ENCODE measurements at places on chromosomes 12 and 14.

DNA sequence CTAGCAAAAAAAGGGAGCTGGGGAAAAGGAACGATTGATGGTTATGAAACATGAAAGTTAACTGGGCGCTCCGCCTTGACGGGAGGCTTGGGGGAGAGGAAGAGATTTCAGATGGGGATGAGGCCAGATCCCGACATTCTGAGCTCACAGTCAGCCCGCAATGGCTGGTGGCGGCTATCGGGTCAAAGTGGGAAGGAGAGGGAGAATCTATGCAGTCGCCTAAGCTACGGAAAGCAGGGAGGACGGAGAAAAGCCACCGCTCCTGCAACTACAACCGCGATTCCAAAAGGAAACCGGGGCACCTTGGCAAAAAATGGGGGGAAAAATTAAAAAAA is 502 bp downstream of the MPHOSPH9 start:
- no peak for DNase-seq

DNA sequence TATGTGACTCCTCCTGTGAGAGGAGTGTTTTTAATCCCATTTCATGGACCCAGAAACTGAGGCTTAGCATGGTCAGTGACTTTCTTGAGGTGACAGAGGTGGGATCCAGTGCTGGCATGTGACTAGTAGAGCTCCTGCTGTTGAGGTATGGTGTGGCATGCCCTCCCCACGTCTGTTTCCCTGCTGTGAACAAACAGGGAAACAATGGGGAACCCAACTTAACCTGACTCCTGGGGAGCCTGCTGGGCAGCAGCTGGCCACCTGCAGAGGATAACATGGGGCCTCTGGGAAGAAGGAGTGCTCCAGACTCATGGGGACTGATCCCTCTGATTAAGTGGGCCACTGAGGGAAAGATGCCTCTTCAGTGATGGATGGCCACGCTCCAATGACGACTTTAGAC is 114.0 kb downstream of the BEGAIN start:
- DNase-seq = no peak

GRCh38 chr12:94180558-94181296 is 32.4 kb downstream of the PLXNC1 start:
- no peak for DNase-seq

- no peak for DNase-seq
Observed at GRCh38 chr14:90811641-90812040, 4.6 kb downstream of the TTC7B start.

DNA sequence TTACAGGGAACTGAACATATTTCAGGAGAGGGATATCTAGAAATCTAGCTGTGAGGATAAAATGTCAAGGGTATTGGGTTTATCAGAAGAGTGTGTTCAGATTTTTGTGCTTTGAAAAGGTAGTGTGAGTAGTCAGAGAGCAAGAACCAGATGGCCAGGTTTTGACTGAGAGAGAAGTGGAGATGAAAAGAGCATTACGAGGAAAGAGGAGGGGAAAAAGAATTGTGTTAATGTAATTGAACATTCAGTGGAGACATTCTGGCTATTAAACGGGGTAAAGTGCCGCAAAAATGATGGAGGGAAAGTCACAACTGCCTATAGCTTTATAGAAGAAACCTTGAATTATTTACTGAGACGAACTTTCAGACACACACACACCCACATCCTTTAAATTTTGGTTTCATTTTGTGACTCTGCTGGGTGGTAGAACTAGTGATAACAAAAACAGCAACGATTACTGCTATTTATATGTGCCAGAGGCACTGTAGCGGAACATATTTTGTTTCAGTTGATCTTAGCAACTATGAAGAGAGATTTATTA is 213.6 kb downstream of the ERC1 start:
- no peak for DNase-seq

DNA sequence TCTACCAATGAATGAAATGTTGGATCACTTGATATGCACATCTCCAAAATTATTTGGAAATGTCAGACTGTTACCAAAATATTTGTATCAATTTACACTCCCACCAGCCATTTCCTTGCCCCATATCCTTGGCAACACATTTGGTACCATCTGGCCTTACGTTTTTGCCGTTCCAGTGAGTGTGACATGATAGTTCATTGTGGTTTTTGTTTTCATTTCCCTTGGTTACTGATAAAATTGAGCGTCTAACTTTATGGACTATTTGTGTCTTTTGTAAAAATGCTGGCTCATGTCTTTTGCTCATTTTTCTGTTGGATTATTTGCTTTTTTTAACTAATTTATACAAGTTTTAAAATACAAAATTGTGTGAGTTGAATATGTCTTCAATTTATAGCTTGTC is 11.0 kb downstream of the KLHDC1 start:
- no peak for DNase-seq

DNA sequence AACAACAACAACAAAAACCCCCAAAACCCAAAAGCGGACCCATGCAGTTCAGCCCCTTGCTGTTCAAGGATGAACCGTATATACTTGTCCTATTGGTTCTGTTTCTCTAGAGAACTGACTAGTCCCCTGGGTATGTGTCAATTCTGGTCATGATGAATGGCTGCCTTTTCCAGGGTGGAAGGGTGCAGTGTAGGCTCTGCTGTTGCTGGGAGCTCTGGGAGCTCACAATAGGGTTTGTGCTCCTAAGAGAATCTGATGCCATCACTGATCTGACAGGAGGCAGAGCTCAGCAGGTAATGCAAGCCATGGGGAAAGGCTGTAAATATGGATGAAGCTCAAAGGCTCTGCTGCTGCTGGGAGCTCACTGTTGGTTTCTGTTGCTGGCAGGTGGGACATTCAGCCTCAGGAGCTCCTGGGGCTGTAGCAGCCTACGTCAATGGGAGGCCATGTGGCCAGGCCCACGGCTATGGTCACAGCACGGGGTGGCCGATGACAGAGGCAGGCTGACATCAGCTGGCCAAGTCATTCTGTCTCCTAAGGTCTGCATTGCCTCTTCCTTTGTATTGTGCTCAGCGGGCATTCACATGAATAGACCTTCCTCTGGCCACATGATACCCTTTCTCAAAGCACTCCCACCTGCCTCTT is 37.9 kb downstream of the DLK1 start:
- peak; percentile 64 for DNase-seq

DNA sequence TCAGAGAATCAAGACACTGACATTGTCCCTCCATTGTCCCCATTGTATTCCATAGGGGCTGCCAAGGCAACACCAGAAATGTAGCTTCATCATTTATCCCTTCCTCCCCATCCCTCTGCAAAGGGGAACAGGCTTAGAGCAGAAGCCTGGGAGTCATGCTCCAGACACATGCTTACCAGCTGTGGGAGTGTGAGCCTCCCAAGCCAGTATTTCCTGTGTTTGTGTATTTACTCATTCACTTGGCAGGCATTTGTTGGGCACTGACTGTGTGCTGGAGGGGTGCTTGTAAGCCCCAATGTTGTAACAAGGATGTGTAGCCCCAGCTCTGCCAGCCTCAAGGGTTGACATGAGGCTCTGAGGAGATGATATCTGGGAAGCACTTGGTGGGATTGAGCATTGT is 46.0 kb upstream of the TCL1A start:
- DNase-seq = no peak

GRCh38 chr14:95507701-95508103 is 8.7 kb downstream of the SYNE3 start:
- no peak for DNase-seq

DNA sequence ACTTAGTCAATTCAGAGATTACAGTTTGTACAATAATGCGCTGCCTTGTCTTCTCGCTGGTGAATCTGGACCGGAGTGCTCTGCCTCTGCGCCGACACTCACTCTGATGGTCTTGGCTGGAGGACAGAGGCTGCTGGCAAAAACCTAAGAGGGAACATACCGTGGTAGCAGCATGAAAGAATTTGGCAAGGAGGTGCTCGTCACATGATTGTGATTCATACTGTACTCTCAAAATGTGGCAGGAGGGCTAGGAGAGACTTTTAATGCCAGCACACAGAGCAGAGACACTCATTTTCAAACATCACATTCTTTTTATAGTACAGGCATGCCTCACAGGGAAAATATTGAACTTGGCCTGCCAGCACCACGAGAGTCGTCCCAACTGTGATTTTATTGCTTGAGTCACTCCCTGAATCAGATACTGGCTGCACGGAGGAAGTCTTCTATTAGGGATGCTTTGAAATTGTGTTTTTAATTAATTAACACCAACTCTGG is 67.8 kb downstream of the HMGA2 start:
- DNase-seq = no peak

Data from H7 (cell line).